ENCODE measurements at places on chromosomes 16 and 17.

- DNase-seq, result peak; percentile 47
Observed at GRCh38 chr17:3738562-3739295, 15.0 kb downstream of the HASPIN start.

GRCh38 chr17:4040784-4041183 lies 76.5 kb upstream of the ATP2A3 start:
- DNase-seq, result no peak

DNA sequence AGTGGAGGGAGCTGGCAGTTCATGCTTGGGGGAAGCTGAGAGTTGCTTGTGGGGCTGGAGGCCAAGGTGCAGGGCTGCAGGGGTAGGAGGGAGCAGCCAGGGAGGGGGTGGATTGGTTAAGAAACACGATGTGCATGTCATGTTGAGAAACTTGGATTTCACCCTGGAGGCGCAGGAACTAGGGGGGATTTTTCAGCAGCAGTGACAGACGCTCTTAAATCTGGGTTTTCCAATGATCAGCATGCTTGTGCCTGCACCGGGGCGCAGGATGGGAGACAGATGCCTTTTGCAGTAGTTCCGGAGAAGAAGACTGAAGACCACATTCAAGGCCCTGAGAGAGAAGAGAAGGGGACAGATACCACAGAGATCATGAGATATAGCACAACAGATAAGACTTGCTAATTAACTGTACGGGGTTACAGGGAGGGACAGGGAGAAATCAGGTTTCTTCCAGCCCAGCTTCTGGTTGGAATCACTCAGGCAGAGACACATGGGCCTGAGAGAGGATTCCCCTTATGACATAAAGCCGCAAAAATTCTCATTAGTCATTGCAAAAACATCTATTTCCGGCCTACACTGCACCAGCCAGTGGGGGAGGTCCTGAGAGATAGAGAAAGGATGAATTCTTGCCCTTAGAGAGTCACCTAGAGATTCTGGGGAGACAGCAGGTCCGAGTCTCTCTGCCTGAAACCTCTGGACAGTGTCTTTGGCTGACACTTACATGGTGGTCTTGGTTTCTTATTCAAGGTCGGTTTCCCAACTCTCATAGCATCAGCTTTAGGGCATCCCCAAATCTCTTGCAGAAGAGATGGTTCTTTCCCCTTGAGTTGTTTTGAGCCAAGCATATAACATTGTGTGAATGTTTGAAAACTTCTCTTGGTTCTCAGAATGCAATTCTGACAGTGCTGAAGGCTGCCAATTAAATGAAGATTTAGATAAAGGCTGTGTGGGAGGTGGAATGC lies 27.1 kb downstream of the CDH13 start:
- no peak for DNase-seq

DNA sequence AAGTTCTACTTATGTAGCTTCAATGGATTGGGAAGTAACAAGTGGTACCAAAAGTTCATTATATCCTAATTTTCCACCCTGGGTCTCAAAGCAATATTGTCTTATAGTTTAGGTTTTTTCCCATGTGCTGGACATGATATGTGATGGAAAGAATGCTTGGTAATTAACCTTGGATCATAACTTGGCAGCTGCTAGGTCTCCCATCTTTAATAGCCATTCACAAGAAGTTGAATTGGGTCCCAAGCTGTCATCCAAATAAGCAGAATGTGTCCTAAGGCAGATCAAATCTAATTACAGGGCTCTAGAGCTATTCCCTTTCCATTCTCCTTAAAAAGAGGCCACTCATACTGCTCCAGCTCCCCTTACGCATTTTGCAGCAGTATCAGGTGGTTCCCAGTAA lies 44.7 kb upstream of the KCNJ16 start:
- DNase-seq, result no peak

DNA sequence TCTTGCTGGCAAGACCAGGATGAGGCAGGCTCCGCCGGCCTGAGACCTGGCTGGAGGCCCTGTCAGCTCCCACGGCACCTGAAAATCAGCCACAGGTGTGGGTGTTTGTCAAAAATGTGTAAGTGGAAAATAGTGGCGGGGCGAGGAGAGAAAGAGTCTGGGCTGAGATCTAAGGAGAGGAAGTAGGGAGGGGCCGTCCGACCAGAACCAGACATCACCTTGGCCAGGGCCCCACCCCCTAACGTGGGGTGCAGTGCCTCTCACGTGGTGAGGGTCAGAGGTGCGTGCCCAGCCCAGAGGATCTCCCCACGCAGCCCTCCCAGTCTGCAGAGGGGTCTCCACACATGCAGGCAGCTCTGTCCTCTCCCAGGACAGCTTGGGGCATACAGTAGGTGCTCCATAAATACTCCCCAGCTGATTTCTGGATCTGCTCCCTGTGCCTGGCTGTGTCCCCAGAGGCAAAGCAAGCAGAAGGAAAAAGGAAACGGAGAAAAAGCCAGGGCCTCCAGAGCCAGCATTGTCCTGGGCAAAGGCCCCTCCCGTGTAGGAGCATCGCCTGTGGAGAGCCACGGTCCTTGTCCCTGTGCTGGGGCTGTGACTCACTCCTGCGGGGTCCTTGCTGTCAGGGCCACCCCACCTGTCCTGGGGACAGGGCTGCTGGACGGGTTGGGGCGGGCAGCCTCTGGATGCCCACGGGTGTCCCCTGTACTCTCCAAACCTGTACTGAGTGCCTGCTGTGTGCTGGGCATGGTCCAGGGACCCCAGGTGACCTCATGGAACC lies 16.7 kb downstream of the ZFPM1 start:
- no peak for DNase-seq

- DNase-seq, result no peak
Observed at GRCh38 chr17:43770957-43771356, 7.8 kb downstream of the DUSP3 start.

DNA sequence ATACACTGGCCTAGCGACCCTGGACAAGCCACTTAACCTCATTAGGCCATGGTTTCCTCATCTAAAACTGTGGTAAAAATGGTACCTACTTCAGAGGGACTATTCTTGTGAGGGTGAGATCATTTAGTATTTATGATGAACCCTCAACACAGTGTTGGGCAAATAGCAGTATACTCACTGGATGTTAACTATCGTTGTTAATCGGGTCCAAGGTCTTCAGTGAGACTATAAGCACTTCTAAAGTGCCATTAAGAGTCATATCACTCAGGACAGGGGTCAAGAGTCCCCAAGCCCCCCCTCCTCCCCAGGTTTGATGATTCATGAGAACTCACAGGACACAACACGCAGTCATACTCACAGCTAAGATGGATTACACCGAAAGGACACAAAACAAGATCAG lies 11.0 kb downstream of the TK2 start:
- DNase-seq, result no peak

DNA sequence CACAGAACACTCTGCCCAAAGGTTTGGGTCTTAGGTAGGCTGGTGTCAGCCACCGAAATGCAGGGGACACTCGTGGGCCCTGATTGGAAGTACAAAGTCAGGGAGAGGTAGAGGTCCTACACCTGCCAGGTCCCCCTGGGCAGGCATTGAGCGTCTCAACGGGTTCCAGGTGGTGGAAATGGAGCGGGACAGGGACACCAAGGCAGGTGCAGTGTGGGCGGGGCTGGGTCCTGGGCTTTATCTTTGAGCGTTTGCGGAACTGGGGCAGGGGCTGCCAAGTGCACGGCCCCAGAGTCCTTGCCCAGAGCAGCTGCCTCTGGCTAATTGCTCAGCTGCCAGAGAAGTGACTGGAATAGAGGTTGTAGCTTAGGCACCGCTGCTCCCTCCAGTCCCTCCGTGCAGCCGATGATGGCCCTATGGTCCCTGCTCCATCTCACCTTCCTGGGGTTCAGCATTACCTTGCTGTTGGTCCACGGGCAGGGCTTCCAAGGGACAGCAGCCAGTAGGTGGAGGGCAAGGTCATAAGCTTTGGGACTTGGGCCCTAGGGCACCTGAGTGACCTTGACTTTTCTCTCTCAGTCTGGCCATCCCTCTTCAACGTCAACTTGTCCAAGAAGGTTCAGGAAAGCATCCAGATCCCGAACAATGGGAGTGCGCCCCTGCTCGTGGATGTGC lies at the start of gene ZACN:
TSS of gene ZACN (plus strand) at position 323 of the 675 bp plus-strand sequence. CDS start at position 406, 83 bp downstream.
- no peak for DNase-seq

DNA sequence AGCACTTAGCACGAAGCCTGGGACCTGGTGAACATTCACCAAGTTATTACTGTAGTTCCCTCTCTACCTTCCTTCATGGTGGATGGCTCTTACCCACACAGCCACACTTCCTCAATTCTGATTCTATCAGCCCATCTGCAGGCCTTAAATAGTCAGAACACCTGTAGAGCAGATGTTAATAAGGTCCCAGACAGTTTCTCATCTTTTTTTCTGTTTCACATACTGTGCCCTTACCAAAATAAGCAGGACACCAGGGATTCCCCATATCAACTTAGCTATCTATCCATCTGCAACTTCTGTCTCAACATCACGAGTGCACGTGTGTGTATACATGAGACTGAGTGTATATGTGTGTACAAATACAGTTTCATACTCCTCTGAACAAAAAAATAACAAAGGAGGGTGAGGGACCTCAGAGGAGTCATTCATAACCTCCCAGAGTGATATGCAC lies 2.8 kb downstream of the RECQL5 start:
- no peak for DNase-seq

GRCh38 chr16:22192261-22193062 lies 13.6 kb upstream of the EEF2K start:
- peak; percentile 62 for DNase-seq

DNA sequence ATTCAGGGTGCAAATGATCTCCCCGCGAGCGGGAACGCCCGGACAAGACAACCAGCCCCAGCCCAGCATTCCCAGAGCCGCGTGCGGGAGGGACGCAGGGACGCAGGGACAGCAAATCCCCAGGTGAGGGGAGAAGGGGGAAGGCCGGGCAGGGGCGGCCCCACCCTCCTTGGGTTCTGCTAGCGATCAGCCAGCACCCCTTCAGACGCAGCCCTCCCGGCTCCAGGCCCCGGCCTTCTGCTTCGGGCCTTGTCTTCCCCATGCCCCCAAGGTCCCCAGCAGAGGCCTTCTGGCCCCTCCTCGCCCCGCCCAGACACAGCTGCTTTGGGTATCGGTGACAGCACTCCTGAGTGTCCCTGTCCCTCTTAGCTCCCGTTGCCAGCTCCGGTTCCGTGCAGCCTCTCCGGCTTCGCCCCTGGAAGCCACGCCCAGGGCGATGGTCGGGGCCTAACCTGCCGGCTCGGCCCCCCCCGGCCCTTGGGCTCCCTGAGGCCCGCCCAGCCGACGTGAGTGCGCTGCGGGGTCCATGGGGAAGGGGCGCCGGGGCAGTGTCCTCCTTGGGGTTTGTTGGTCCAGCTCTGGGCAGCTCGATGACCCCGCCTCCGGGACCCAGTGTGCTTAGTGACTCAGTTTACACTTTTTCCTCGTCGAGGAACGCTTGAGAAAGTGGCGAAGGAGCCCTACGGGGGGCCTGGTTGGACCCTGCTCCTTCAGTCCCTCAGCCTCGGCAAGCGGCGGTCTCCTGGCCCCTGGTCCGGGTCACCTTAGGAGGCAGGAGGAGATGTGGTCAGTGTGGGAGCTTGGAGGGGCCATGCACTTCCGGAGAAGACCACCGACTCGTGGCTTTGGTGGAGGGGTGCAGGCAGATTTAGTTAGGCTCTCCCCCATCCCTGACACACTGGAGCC lies 50.5 kb upstream of the AMZ2 start:
- no peak for DNase-seq

DNA sequence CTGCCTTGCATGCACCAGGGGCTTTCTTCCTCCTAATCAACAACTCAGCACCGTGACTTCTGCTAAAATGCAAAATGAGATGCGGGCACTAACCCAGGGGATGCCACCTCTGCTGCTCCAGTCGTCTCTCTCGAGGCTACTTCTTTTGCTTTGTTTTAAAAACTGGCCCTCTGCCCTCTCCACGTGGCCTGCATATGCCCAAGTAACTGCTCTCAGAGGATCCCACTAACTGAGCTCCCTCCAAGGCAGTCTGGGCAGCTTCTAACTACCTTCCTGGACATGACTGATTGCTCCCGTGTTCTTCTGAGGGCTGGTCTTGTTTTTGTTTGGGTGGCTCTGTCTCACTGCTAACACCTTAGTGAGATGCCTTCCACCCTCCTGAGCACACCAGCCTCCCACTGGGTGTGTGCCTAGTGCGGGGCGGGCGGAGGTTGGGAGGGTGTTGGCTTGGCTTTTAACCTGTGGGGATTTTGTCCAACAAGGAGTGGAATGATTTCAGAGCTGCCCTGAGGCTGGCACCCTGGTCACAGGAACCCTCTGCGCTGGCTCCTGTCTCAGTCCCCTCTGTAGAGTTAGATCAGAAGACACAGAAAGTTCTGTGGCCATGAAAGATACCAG lies 8.9 kb upstream of the LGALS9 start:
- DNase-seq, result no peak

GRCh38 chr16:67731753-67732095 lies 12.6 kb upstream of the GFOD2 start:
- DNase-seq, result no peak

GRCh38 chr17:31130286-31131224 lies 35.8 kb downstream of the NF1 start:
- no peak for DNase-seq

DNA sequence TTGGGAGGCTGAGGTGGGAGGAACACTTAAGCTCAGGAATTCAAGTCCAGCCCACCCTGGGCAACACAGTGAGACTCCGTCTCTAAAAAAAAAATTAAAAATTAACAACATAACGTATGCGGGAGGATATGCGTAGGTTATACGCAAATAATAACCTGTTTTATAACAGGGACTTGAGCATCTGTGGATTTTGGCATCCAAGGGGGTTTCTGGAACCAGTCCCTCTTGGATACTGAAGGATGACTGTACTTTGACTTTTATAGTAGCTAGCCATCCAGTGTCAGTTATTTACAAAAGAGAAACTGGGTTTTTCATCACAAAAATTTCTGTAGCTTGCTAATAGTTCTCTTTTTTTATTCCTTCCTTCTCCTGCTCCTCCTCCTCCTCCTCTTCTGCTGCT lies 64.5 kb downstream of the TNRC6C start:
- DNase-seq, result no peak

- DNase-seq, result no peak
Observed at GRCh38 chr17:79285973-79286372, 211.3 kb downstream of the ENGASE start.

DNA sequence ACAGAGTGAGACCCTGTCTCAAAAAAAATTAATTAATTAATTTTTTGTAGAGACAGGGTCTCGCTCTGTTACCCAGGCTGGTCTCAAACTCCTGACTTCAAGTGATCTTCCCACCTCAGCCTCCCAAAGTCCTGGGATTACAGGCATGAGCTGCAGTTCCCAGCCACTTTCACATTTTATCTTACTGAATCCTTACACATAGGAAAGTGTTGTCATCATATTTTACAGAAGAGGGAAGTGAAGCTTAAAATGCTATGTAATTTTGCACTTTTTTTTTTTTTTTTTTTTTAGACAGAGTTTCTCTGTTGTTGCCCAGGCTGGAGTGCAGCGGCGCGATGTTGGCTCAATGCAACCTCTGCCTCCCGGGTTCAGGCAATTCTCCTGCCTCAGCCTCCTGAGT lies 21.1 kb upstream of the ZNF629 start:
- no peak for DNase-seq
